ENCODE measurements at places on chromosomes 3 and 15.

- no peak for DNase-seq
Measured at GRCh38 chr3:178353006-178353694, 183.1 kb upstream of the KCNMB2 start.

GRCh38 chr3:59696783-59697182 lies 647.0 kb upstream of the CFAP20DC start:
- no peak for DNase-seq

- DNase-seq = no peak
Measured at GRCh38 chr3:174068035-174068434, 670.5 kb downstream of the NLGN1 start.

DNA sequence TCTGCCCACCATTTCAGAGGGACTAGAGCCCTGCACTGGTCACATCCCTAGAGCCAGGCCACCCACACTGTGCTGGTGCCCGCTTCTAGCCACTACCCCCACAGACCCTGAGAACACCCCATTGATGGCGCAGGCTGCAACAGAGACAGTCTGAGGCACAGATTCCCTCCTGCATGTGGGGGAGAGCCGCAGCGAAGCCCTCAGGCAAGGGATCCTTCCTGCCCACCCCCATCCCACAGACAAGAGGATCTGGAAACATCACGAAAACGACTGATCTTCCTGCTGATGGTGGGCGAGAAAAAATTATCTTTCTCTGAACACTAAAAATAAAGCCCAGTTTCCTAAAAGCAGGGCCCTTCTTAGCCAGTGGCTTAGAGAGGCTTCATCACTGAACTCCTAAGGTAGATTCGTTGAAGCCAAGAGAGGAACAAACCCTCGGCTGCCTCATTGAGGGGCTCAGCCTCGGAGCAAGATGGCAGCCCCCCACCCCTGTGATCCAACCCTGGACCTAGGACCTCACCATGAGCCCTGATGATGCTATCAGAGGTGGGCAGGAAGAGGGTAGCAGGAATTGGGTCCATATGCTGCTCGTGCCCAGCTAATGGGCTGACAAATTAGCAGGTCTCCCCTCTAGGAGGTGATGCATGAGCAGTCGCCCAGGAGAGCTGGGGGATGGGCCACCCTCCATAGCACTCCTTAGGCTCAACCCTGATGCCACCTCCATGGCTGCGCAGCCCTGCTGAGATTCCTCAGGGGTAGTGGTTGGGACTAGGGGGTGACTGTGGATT lies 54.5 kb downstream of the CACNA2D2 start:
- no peak for DNase-seq

DNA sequence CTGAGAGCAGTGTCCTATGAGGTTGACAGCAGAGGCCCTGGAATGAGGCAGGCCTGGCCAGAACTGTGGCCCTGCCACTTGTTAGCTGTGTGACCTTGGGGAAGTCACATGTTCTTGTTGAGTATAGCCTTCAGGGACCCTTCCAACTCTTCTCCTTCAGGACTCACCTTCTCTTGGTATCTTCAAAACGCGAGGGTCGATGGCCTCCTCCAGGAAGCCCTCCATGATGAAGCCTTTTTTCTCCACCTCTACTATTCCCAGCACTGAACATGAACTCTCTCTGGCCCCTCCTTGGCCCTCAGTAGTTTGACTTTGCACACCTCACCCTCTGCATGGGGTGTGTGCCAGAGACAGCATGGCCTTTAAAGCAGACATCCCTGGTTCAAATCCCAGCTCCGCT lies 195.1 kb upstream of the LINGO1 start:
- DNase-seq = no peak

GRCh38 chr3:27533718-27534573 lies 49.8 kb upstream of the SLC4A7 start:
- DNase-seq = no peak

DNA sequence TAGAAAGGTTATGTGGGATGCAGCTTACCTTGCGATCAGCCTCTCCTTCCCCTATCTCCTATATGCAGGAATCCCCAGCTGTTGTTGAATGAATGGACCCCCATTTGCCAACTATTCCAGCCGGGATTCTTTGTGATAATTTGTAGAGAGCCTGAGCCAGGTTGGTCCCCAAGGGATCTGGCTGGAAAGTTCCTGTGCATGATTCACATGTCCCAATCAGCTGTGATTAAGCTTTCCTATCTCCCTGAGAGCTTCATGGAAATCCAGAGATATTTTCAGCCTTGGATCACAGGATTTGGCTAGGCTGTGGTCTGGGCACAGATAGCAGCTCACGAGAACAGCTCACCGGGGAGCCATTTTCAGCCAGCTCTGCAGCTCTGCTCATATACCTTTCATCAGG lies 76.7 kb downstream of the ARNT2 start:
- no peak for DNase-seq

GRCh38 chr3:80355144-80355543 lies 587.3 kb upstream of the ROBO1 start:
- no peak for DNase-seq

GRCh38 chr3:45597581-45597980 lies 3.0 kb downstream of the LIMD1 start:
- no peak for DNase-seq

All from stimulated activated CD8-positive, alpha-beta memory T cell treated with anti-CD3 and anti-CD28 coated beads, Interleukin-7, amount 100 ng/mL, for 1 hour (primary cell).